Dermis microvascular lymphatic vessel endothelial cell (primary cell): ENCODE measurements at places on chromosomes 3 and 15.
A peak's percentile ranks its signal among the peaks of the same experiment; 100 is the strongest.

- no peak for DNase-seq
Measured at GRCh38 chr3:139355891-139356290, 12.1 kb downstream of the MRPS22 start.

GRCh38 chr15:85986116-85986515 lies 93.6 kb upstream of the AGBL1 start:
- DNase-seq, result no peak

GRCh38 chr3:47594792-47595191 lies 16.1 kb upstream of the CSPG5 start:
- no peak for DNase-seq

DNA sequence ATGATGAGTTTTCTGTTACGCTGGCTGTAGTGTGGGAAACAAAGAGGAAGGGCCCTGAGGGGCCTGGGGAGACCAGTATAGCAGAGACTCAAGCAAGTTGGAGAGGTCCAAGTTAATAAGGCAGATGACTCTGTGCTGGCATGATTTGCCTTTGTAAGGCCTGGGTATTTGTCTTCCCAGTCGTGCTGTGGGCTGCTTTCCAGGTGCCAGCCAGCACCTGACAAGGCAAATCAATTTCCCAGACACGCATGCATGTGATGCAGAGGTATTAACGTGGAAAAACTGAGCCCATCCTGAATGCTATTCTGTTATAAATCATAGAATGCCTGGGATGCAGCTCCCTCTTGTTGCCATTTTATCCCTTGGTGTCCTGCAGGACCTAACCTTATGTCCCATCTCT lies 175.6 kb downstream of the MFSD1 start:
- no peak for DNase-seq

DNA sequence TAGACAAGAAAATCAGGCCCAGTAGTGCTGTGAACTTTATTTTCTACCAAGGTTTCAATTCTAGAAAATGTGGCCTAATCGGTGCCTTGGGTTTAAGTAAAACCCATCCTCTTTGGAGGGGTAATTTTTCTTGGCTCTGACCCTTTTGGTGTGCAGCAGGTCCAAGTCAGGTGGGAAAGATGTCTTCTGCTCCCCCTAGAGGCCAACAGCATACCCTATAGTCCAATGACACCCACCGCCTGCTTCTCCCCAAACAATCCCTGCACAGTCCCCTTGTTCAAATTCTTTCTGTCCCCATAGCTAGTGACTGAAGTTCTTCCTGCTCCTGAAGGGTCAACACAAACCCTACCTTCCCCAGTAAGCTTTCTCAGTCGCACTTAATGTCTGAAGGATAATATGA lies 261.8 kb upstream of the GOLGA6L4 start:
- DNase-seq, result peak; percentile 14

- DNase-seq, result no peak
Measured at GRCh38 chr3:72068621-72069020, 283.7 kb upstream of the PROK2 start.

DNA sequence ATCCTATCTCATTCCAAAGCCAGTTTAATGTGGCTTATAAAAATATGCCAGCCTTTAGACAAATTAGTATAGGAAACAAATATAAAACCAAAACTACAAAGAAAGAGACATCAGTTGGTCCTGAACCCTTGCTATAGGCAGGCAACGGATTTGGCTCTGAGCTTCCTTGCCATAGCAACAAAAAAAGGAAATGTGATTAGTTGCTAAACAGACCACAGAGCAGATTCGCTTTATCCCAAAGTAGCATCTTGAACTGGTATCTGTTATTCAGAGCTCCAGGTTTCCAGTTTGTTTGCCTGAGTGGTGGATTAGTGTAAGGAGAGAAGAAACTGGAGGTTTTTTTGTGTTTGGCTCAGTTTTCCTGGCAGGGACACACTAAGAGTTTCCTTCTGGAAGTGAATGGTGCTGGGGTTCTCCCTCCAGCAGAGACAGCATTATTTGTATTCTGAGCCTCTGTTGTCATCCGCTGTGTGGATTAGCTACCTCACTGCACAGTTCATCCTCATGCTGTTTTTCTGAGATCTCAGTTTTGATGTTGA lies 44.1 kb downstream of the CHST2 start:
- no peak for DNase-seq

GRCh38 chr15:34890424-34890823 lies 79.1 kb downstream of the AQR start:
- DNase-seq, result no peak

- DNase-seq, result no peak
Measured at GRCh38 chr15:64572856-64573255, 112.5 kb downstream of the ZNF609 start.

- no peak for DNase-seq
Measured at GRCh38 chr3:80682235-80682634, 914.4 kb upstream of the ROBO1 start.

DNA sequence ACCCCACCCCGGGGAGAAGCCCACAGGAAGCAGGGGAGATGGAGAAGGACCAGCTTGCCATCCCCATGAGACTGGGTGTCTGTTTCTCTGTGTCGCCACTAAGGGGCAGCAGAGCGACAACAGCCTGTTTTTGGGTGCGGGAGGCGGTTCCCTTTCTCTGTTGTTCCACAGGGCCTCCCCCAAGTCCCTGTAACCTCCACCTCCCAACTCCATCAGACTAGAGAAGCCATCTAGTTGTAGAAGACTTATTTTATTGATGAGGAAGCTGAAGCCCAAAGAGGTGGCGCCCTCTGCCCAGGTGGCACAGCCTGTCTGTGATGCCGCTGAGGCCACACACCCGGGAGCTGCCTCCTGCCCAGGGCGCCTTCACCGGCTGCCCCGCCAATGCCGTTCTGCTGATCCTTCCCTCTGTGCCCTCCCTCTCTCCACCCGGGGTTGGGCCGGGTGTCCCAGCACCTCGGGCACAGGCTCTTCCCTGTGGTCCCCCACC lies 3.9 kb upstream of the CCDC9B start:
- DNase-seq, result peak; percentile 23

DNA sequence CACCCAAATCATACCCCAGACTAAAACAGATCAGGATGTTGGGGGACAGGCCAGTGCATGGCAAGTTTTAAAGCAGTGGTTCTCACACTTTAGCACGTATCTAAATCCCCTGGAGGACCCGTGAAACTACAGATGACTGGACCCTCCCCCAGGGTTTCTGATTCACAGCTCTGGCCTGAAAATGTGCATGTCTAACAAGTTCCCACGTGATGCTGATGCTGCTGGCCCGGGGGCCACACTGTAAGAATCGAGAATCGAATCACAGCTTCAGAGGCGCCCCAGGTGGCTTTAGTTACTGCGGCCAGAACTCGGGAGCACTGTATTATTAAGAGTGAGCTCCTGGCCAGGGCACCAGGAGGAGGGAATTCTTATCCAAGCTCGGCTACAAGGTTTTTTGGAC lies 11.6 kb downstream of the ADAMTS17 start:
- no peak for DNase-seq

- DNase-seq, result no peak
Measured at GRCh38 chr3:175951047-175951694, 1092.0 kb downstream of the NAALADL2 start.

- DNase-seq, result no peak
Measured at GRCh38 chr3:38314764-38315487, 31.7 kb upstream of the XYLB start.

DNA sequence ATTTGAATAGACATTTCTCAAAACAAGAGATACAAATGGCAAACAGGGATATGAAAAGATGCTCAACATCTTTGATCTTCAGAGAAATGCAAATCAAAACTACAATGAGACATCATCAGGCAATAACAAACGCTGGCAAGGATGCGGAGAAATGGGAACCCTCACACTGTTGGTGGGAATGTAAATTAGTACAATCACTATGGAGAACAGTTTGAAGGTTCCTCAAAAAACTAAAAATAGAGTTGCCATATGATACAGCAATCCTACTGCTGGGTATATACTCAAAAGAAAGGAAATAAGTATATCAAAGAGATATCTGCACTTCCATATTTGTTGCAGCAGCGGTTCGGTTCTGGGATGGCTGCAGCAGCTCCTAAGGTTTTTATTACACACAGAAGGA lies 16.8 kb upstream of the LARS2 start:
- no peak for DNase-seq

GRCh38 chr15:92159906-92160841 lies 233.5 kb upstream of the ST8SIA2 start:
- no peak for DNase-seq

DNA sequence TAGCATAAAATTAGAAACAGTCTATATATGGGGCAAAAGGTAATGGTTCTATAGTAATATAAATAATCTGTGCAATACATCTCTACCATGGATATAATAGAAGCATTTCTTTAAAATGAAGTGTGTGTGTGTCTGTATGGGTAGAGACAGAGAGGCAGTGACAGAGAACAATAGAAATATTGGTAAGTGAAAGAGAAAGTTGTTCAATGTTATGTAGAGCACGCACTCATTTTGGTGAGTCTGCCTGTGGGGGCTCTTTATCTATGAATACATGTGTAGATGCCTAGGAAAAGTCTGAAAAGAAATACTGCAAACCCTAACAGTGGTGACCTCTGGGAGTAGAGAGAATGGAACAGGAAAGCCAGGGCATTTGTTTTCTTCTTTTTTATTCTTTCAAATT lies 182.6 kb downstream of the STAC start:
- no peak for DNase-seq

DNA sequence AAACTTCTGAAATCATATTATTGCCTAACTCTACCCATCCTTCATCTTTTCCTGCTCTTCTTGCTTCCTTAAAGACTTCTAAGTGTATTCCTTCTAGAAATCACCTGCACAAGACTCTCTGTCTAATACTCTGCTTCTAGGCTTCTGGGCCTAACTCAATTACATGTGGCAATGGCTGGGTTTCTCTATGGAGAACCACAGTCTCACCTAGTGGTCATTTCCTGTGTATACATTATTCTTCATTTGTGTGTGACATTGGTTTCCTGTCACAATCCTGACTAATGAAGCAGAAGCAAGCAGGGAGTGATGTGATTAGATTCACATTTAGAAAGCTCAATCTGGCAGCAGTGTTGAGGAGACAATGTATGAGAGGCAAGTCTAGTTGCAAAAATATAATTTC lies 16.9 kb upstream of the CLDN1 start:
- peak; percentile 67 for DNase-seq

GRCh38 chr15:83654379-83655236 lies 685 bp downstream of the ADAMTSL3 start:
- no peak for DNase-seq

GRCh38 chr3:146026547-146026946 lies 134.4 kb downstream of the PLOD2 start:
- DNase-seq, result no peak

GRCh38 chr3:110932567-110932966 lies 139.0 kb upstream of the NECTIN3 start:
- DNase-seq, result no peak

DNA sequence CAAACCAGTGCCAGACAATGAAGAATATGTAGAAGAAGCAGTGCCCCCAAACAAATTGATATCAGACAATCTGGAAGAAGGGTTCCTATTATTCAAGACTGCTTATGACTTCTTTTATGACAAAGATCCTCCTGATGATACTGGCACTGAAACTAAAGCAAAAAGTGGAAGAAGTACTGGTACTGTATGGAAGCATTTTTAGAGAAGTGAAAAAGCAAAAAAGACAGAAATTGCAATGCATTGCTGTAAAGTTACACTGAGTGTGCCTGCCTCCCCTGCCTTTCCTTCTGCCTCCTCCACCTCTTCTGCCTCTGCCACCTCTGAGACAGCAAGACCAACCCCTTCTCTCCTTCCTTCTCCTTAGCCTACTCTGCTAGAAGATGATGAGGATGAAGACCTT lies 167.6 kb downstream of the PLCL2 start:
- DNase-seq, result no peak

GRCh38 chr3:21524133-21524532 lies 226.9 kb downstream of the ZNF385D start:
- DNase-seq, result no peak

- no peak for DNase-seq
Measured at GRCh38 chr3:5019411-5020241, 40.4 kb downstream of the BHLHE40 start.

DNA sequence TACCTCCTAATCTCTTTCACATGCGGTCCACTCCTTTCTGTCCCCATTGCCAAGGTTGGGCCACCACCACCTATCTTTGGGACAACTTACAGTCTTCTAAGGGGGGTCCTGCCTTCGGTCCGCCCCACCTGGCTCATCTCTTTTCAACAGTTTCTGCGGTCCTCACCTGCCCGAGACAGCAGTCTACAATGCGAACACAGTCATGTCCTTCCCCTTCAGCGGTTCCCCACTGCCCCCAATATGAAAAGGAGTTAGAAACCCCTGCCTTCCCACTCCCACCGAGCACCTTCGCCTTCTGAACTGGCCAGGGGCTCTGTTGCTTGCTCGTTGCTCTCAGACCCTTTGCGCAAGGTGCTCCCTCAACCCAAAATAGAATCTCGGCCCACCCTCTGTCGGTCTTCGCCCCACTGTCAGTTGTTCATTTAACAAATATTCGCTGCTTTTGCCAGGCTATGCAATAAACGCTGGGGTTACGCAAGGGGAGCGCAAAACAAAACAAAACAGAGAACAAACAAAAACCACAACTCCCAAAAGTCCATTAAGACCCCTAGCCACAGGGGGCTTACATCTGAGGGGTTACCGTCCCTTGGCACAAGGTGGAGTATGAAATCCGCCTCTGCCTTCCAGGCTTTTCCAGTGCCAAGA lies 611 bp upstream of the FANCI start:
- DNase-seq, result no peak

DNA sequence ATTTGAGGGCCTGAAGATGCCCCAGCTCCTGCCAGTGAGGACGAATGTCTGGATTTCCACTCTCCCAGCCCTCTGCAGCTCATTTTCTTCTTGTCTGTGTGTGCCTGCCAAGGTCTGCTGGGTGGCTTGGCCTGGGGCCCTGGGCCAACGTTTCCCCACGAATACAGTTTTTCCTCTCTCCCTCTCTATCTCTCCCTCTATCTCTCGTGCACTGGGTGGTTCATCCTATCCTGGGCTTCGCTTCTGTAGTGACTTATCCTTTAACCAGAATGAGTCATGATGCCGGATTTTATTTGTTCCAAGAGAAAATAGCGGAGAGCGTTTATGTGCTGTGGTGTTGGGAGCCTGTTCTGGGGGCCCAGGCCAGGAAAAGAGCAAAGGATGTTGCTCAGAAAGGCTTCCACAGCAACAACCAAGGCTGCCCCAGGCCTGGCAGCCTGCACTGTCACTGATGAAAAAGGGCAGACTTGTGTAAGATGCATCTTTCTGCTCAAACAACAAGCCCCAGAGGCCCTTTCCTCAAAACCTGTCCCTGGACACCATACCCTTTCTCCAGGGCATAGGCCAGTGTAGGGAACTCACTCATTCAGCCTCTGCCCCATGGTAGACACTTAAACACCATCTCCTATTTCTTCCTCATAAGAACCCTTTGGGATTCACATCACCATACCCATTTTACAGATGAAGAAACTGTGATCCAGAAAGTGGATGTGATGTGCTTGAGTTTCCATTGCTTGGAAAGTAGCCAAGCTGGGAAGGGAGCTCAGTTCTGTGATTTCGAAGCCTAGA lies 47.3 kb downstream of the ITGA11 start:
- peak; percentile 94 for DNase-seq

DNA sequence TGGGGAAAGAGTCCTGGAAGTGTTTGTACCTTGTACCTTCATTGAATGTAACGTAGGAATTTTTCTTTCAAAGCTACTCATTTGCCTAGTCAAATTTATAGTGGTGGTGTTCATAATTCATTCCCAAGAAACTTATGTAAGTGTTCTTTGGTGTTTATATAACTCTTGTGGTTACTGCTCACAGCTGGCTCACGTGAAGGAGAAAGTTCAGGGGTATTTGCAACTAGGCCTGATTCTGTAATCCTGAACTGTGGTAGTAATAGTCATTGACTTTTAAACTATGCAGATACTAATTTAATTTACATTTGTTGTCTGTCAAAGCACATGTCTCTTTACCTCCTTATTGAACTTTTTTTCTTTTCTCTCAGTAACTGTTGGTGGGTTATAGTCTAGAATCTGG lies 50.5 kb upstream of the TEX264 start:
- DNase-seq, result no peak
